NCI-H524 treated with DMSO at 0.1 percent for 48 hours (cell line): ENCODE measurements at places on chromosomes 2 and 18.

DNA sequence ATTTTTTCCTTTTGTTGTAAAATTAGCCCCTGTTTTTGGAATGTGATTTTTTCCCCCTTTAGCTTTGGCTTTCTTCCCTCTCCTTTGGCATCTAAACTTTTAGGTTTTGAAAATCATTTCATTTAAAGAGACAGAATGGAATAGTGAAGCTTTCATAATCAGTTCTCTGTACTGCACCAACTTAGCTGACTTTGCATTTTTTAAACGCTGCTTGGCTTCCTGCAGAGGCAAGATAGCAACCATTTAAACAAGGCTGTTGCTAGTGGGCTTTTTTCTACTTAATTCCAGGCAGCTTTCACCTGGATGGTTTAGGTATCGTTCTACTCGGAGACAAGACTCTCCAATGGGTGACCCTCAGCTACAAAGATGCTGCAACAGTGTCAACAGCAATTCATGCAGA is 267.9 kb upstream of the PKDCC start:
- no peak for DNase-seq

- no peak for DNase-seq
These were observed 117.7 kb upstream of the SATB2 start for GRCh38 chr2:199575416-199575815.

- no peak for DNase-seq
These were observed 24.9 kb downstream of the CAPN14 start for GRCh38 chr2:31192396-31192795.

- DNase-seq: peak; percentile 16
These were observed 60.4 kb downstream of the ZBTB7C start for GRCh38 chr18:48348739-48349138.

DNA sequence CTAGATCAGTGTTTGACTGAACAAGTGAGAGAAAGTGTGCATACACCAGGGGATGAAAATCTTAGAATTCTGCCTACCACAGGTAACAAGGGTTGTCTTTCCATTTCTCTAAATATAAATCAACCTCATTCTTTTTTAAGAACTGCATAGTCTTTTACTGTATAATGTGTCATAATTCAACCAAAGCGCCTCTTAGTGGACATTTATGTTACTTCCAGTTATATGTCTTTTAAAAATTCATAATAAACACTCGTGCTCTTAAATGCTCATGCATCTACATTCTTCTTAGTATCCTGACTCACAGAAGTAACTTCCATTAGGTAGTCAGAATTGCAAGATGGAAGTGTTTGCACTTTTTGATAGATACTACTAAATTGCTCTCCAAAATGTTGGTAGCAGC is 76.2 kb downstream of the CHRNA1 start:
- no peak for DNase-seq

DNA sequence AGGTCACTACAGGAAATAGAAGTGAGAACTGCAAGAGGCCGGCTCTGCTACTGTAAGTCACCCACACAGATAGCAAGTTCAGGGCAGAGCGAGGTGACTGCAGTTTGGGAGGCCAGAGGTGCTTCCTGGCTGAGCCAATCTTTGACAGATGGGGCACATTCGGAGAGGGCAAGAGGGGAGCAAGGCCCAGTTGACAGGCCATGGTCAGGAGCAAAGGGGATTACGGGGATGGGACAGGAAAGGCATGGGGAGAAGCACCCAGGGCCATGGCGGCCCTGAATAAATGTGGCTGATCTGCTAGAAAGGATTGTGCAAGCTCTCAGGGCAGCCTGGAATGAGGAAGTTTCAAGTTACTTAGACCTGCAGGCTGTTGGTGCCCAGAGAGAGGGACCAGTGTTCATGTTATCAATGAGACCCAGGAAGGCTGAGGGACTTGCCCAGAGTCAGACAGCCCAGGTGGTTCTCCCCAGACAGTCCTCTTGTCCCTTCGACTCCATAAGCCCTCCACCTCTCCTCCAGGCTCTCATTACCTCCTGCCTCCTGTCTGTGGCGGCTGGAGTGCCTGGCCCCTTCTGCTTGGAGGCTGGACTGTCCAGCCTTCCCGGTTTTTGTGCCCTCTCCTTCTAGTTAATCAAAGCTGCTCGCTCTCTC is 123.3 kb downstream of the CTIF start:
- no peak for DNase-seq

- no peak for DNase-seq
These were observed 133.8 kb upstream of the ACVR2A start for GRCh38 chr2:147711031-147711430.

DNA sequence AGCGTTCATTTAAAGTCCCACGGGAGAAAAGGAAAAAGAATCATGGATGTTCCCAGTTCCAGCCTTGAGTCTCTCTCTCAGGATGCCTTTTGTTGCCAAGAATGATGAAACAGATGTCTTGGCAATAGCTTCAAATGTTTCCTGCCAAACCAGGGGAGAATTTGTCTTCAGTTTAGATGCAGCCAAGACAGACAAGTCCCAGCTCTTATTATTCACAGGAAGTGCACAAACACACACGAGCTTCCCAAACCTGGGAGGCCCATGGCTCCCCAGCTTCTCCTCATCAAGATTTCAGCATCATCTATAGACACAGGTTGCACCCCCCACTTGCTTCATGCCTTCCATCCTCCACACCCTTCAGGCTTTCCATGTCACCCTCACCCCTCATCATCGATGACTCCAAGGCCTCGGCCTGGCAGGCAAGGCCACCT is 45.9 kb downstream of the HS1BP3 start:
- no peak for DNase-seq

DNA sequence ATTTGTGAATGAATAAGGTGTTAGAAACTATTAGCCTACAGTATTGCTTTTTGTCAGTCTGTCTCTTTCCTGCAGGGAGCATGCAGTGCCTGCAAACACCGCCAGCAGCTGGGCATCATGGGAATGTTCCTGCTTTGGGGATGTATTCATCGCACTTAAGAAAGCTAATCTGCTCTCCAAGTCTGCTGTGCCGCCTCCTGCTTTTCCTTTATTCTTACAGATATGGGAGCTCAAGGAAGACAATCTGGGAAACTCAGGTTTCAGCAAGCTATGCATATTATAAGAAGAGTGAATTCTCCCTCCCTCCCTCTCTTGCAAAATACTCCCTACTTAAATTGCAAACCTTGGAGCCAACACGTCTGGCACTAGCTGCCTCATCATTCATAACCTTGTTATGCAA is 479.2 kb upstream of the ACVR2A start:
- DNase-seq: peak; percentile 47

- no peak for DNase-seq
These were observed 725.1 kb downstream of the EPHA4 start for GRCh38 chr2:220847006-220847405.

DNA sequence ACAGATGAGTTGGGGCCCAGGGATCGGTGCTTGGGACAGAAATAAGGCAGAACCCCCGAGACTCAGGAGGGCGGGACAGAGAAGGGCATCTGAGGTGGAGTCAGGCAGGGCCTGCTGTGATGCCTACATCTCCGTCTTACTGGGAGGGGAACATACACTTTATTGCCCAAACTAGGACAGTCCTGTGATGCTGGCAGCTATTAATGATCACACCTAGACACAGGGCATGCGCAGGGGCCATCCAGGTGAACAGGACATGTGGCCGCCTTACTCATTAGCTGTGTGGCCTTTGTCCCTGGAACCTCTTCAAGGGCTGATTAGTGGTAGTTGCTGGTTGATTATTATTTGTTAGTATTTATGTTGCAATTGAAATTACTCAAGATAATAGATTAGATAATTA is 33.2 kb downstream of the MLPH start:
- no peak for DNase-seq

DNA sequence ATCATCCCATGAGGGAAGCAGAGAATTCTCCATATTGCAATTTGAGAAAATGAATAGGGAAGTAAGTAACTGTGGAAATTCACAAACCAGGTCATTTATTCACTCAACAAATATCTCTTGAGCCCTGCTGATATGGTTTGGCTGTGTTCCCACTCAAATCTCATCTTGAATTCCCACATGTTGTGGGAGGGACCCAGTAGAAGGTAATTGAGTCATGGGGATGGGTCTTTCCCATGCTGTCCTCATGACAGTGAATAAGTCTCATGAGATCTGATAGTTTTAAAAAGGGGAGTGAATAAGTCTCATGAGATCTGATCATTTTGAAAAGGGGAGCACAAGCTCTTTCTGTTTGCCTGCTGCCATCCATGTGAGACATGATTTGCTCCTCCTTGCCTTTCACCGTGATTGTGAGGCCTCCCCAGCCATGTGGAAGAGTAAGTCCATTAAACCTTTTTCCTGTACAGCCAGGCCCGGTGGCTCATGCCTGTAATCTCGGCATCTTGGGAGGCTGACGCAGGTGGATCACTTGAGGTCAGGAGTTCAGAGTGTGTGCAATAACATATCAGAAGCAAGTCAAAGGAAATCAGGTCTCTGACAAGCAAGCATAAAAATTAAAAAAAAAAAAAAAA is 193.2 kb downstream of the NDUFA10 start:
- DNase-seq: no peak

GRCh38 chr2:125313806-125314205 is 1288.7 kb downstream of the CNTNAP5 start:
- no peak for DNase-seq

DNA sequence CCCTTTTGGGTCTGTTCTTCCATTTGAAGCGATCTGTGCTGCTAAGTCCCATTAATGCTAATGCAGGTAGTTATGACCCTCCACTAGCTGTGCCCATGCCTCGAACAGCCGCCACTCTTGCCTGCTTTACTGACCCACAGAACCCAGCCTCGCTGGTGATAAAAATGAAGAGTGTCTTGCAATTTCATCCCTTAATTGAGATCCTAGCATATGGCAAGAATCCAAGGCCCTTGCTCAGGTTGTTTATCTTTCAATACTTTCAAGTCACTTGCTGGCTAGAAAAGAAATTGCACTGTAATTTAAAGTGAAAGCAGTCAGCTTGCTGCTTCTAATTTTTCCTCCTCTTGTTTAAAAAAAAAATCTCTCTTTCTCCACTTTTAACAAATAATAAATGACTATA is 73.6 kb downstream of the ZNF521 start:
- DNase-seq: peak; percentile 61

DNA sequence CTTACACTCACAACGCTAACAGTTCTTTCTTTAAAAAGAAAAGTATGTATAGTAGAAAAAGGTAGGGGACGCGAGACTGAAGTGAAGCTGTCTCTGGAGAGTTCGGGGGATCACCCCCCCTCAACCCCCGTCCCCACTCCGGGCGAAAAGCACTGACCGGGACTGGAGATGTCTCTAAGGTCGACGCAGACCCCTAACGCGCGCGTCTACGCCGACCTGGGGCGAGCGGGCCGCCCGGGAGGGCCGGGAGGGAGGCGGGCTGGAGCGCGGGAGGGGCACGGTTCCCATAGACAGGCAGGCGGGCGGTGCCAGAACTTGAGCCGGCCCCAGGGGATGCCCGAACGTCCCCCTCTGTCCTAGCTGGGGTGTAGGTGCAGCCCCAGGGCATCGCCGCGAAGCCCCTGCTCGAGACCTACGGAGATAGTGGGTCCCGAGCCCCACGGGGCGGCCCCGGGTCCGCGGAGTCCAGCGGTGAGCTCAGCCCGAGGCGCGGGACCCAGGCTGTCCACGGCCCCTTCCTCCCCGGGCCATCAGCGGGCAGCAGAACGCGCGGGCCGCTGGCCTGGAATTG is 82.2 kb downstream of the CHRNA1 start:
- DNase-seq: no peak

DNA sequence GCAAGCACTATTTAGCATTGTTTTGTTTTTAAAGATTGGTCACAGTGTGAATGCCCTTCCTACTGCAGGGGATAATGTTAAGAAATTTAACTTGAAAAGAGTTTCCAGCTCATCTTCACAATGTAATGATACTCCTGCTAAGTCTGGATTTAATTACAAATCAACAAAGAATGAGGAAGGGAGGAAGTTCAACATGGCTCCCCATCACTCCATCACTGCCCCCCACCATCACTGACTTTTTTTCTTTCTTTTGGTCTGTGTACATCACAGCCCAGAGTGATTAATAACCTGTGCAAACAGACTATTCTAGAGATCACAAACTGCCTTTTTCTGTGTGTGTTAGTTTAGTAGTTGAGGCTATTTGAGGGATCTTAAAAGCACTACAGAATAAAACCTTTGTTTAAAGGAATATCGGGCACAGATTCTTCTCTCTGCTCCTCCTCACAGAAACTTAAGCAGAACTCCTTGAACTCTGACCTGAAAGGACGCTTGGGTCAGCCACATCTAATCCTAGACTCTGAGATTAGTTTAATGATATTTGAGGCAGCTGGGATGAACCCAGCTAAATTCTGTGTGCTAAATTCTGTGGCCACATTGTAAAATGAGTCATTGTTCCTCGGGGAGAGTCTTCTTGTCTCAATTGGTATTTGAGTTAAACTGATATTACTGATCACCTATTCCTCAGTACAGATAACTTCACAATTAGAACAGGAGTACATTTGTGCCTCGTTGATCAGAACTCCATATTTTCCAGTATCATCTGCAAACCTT is 47.8 kb downstream of the SATB2 start:
- DNase-seq: no peak

DNA sequence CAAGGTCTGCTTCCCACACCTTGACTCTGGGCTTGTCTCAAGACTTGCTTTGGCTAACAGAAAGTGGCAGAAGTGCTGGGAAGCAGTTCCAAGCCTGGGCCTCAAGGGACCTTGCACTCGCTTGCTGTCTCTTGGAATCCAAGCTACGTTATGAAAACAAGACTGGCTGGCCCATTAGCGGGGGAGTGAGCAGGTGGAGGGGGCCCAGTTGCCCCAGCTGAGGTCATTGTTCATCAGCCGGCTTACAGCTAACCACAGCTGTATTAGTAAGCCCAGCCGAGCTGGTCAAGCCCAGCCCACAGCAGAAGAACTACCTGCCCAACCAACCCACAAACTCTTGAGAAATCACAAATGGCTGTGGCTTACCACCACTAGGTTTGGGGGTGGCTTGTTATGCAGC is 63.1 kb downstream of the MARCO start:
- no peak for DNase-seq

DNA sequence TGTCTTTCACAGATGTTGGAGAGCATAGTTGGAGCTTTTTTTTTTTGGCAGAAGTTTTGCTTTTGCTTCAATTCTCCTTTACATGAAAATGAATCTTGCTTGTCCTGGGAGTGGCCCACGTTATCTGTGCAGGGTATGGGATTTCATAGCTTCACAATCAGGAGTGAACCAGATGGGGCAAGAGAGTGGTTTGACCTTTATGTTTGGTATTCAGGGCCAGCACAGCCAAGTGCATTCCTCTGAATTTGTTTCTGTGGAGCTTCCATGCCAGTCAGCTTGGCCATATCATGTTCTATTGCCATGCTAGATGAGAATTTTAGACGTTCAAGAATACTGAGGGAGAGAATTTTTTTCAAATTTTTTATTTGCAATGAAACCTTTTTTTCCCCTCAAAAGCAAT is 116.6 kb downstream of the PRPF40A start:
- no peak for DNase-seq

GRCh38 chr2:101140237-101140636 is 10.9 kb downstream of the TBC1D8 start:
- no peak for DNase-seq
